Naive thymus-derived CD4-positive, alpha-beta T cell (primary cell): ENCODE measurements at places on chromosomes 3 and 15. TPM values are rescaled to one million over a fixed set of nuclear protein-coding genes. Genes with fewer than 3 reads are reported as not detected.
A peak's percentile ranks its signal among the peaks of the same experiment; 100 is the strongest.

The PP2D1 gene
- not detected for total RNA-seq

The GP9 gene
- total RNA-seq = not detected

The AP3B2 gene
- not detected in 2 replicates for total RNA-seq

The INSYN1 gene
- total RNA-seq = not detected

The GPR87 gene
- total RNA-seq = not detected

The FGF12 gene
- not detected in 2 replicates for total RNA-seq

The REC114 gene
- not detected for total RNA-seq

The LRTM1 gene
- not detected for total RNA-seq

DNA sequence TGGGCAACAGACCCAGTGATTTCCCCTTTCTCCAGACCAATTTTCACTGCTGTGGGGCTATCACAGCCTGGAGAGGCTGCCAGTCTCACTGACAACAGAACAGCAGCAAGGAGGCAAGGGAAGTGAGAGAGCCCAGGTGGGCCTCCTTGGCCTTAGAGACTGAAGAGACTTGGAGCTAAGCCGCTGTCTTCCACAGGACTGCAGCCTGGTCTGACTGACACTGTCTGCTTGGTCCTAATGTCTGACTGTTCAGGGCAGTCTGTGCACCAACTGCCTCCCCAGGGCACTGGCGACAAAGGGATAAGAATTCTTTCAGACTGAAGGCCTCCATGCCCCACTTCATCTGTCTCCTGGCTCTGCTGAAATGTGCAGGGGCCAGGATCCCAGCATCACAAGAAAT lies 11.5 kb downstream of the POMGNT2 start:
- no peaks in the 10 kb centered on the region for H3K4me1 ChIP-seq
- H3K36me3 ChIP-seq = no peaks in the 10 kb centered on the region
- no peak overlapping the region for H3K27ac ChIP-seq

GRCh38 chr3:122415104-122415744 lies 638 bp downstream of the WDR5B start:
- H3K4me1 ChIP-seq = peaks cover 19% of the 10 kb centered on the region
- no peaks in the 10 kb centered on the region for H3K27me3 ChIP-seq
- peak overlapping the region; percentile 96 for H3K4me3 ChIP-seq
- peaks cover 6% of the 10 kb centered on the region for H3K36me3 ChIP-seq
- peak overlapping the region; percentile 93 for H3K27ac ChIP-seq
- peak; percentile 62 for DNase-seq

DNA sequence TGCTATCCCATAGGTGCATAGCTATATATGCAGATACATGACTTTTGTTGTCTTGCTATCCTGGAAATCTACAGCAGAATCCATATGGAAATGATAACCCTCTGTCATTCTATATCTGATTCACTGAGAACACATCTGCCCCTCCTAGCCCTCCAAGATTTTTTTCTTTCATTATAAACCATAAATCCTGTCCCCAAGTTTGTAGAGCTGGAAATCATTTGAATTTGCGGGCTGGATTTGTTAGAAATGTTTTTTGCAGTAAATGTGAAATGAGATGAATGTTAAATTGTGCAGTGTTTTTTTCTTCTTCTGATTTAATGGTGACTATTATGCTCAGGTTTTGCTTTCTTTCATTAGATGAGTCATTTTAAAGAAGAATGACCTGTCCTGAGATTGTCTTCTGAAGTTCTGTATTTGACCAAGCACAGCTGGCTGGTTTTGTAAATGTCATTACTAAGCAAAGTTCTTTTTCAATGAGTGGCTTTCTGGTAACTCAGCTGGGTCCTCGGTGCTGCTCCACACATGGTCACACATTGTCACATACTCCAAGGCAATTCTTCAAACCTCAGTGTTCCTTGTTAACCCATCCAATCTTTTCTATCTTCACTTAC lies 25.3 kb upstream of the ABHD17C start:
- no peak overlapping the region for H3K27ac ChIP-seq
- H3K4me3 ChIP-seq = no peak overlapping the region
- H3K36me3 ChIP-seq = no peaks in the 10 kb centered on the region
- no peak for DNase-seq
- no peaks in the 10 kb centered on the region for H3K4me1 ChIP-seq

DNA sequence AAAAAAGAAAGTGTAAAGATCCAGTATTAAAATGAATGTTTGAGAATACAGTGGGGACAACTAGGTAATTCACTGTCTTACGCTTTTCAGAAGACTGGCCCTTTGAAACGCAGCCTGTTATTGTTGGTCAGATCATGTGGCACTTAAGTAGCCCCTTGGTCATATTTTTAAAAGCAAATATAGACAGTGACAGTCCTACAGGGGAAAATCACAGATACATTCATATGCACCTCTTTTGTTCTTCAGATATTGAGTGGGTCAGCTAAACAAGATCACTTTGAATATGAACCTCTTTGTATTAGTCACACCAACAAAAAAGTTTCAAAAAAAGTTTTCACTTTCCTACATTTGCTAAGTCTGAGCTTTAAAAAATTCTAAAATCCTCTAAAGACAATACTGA lies 36.0 kb downstream of the TIGIT start:
- H3K4me3 ChIP-seq = no peak overlapping the region
- peaks cover 42% of the 10 kb centered on the region for H3K4me1 ChIP-seq
- H3K27ac ChIP-seq = no peak overlapping the region
- H3K27me3 ChIP-seq = no peaks in the 10 kb centered on the region

GRCh38 chr3:9168241-9168741 lies 81.2 kb downstream of the SRGAP3 start:
- no peak overlapping the region for H3K4me3 ChIP-seq
- H3K4me1 ChIP-seq = peaks cover 29% of the 10 kb centered on the region
- H3K27me3 ChIP-seq = no peaks in the 10 kb centered on the region
- peak overlapping the region; percentile 29 for H3K27ac ChIP-seq

- no peaks in the 10 kb centered on the region for H3K36me3 ChIP-seq
- no peak for DNase-seq
- H3K27me3 ChIP-seq = no peaks in the 10 kb centered on the region
- H3K27ac ChIP-seq = no peak overlapping the region
Measured at GRCh38 chr3:174986685-174987084, 127.6 kb downstream of the NAALADL2 start.

- H3K4me1 ChIP-seq = no peaks in the 10 kb centered on the region
- no peak within 1 kb of the TSS for H3K4me3 ChIP-seq
- no peak for DNase-seq
- H3K27me3 ChIP-seq = peaks cover 4% of the 10 kb centered on the region
- no peaks in the 10 kb centered on the region for H3K36me3 ChIP-seq
Measured at GRCh38 chr3:2098398-2099027, at the start of gene CNTN4. CNTN4 (plus strand) TSS chr3:2098866.

DNA sequence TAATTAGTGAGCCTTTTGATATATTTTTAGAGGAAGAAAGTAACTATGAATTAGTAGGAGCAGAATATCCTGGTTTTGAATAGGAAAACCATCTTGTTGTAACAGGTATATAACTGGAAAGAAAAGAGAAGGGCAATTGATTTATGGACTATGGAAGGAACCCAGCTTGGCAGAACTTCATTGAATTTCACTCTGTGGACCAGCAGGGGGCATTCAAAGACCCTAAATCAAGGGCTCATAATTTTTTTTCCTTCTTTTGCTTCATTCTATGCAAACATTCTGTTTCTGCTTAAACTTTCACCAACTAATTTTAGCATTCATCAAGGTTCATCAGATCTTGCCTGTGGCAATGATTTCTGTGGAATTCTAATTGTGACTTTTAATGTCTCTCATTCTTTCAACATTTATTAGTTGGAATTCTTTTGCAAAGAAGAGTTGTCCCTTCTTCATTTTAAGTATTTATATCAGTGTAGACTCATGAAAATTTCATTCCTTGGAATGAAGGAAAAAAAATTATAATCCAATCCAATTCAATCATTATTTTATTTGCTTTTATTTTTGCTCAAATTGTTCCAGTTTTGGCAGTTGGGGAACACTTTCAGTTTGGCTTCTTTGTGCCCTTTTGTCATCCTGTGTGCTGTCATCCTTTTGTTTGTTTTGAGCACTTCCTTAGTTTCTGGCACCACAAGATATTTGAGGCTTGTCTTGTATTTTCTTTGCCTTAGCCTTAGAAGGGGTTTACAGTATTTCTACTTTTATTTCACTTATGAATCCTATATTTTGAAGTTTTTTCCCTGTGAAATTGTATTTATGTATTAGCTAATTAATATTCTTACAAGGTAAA lies 30.4 kb downstream of the NXPE3 start:
- H3K27me3 ChIP-seq = no peaks in the 10 kb centered on the region
- no peak overlapping the region for H3K4me3 ChIP-seq
- DNase-seq = peak; percentile 67

DNA sequence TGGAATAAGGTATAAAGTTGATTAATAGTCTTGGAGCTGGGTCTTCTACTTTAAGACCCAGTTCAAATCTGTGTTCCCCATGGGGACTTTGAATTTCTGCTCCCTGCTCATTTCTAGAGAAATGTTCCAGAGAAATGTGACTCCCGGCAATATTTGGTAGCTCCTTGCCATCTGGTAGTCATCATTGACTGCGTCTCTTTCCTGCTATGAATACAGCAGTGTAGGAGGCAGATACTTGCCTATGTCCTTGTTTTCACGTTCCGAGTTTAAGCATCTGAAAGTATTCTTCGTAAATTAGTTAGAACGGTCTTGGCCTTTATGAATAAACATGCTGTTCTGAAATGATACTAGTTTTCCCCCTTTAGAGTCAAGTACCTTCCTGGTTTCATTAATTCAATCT lies 352.9 kb downstream of the PTPRG start:
- no peak overlapping the region for H3K27ac ChIP-seq
- H3K27me3 ChIP-seq = no peaks in the 10 kb centered on the region

DNA sequence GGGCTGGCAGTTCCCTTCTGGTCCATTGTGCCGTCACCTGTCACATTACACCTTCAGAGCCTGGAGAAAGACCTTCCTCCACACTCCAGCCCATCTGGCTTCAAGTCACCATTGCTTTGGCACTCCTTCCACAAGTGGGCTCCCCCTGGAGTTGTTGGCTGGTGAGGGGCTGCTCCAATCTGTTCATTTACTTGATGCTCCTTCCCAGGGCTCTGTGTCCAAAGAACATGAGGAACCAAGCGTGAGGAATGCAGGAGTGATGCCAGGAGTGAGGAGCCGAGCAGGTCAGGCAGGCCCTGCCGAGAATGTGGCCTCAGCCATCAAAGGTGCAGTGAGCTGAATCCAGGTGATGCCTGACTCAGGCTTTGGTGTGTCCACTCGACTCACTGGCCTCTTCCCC lies 57.2 kb downstream of the OXNAD1 start:
- H3K36me3 ChIP-seq = peaks cover 84% of the 10 kb centered on the region
- H3K27ac ChIP-seq = no peak overlapping the region
- DNase-seq = no peak
- no peaks in the 10 kb centered on the region for H3K27me3 ChIP-seq

GRCh38 chr15:48574187-48574586 lies 71.3 kb downstream of the FBN1 start:
- DNase-seq = no peak
- no peaks in the 10 kb centered on the region for H3K36me3 ChIP-seq
- H3K27ac ChIP-seq = no peak overlapping the region
- H3K4me1 ChIP-seq = no peaks in the 10 kb centered on the region
